T-helper 17 cell (primary cell): ENCODE measurements at places on chromosomes 16 and 17.

GRCh38 chr16:78458588-78458987, 359.1 kb downstream of the WWOX start:
- no peak for DNase-seq

- no peak for DNase-seq
Measured at GRCh38 chr17:29461483-29462206, 71.5 kb downstream of the TAOK1 start.

DNA sequence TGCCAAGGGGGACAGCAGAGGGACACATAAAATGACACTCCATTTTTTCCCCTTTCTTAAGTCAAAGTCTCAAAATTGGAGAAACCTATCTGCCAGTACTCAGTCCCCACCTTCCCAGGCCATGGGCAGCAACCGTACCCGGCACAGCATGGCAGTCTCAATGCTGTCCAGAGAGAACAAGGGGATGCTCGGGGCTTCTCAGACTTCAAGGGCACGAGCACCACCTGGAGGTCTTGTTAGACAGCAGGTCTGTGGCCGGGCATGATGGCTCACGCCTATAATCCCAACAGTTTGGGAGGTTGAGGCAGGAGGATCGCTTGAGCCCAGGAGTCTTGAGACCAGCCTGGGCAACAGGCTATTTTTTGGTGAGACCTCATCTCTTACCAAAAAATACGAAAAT, 3.2 kb downstream of the DNAH17 start:
- DNase-seq, result no peak

- no peak for DNase-seq
Measured at GRCh38 chr17:34894964-34895363, 66.3 kb downstream of the CCT6B start.

DNA sequence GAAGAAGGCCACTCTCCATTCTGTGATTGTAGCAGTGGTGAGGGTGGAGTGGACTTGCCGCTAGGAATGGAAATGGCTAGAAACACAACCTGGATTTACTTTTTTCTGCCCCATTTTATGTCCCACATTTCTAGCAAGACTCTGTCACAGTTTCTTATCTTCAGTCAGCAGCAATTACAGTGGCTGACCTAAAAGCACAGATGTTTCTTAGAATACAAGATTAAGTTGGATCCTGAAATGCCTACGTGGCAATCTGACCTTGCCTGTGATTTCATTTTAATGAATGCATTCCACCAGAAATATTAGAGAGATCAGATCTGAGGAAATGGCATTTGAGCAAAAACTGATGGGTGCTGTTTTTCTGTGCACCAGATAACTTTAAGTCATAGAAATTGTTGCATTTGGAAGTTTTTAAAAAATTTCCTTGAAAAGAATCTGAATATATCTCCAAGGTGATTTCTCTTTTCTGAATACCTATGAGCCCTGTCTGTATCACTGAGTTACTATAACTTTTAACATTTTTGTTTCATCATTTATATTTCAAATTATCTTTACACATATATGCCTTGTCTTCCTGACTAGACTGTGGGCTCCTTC, 5.4 kb downstream of the HEATR3 start:
- DNase-seq, result no peak

DNA sequence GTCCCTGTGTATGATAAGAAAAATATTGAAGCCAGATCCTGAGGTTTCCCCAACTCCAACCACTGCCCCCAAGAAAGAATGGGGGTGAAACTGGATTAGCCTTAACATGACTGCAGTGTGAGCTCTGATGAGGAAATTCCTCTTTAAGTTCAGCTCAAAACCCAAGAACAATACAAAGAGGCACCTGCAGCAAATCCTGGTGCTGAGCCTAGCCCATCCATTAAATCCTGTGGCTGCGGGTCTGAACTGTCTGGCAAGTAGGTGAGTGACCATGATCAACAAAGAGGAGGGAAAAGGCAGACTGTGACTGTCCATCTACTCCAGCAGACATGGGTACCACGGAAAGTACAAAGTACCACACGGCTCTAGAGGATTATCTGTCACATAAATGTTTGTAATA, 64.2 kb downstream of the CREBBP start:
- DNase-seq, result no peak

DNA sequence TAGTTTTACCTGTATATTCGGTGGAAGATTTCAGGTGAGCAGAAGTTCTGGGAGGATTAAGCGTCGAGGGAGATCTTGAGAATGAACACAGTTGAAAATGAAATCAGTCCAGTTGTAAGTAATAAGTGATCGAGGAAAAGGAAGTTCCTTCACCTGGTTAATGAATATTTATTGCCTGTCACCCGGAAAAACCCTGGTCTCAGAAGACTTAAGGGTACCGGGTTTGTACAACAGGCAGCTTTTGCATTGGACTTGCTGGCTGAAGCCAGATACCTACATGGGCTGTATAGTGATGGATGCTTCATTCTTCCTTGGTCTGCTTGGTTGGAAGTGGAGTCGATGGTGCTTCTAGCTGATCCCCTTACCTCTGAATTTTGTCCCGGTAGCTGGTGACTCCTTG, 72.7 kb downstream of the PRKCA start:
- DNase-seq, result no peak

DNA sequence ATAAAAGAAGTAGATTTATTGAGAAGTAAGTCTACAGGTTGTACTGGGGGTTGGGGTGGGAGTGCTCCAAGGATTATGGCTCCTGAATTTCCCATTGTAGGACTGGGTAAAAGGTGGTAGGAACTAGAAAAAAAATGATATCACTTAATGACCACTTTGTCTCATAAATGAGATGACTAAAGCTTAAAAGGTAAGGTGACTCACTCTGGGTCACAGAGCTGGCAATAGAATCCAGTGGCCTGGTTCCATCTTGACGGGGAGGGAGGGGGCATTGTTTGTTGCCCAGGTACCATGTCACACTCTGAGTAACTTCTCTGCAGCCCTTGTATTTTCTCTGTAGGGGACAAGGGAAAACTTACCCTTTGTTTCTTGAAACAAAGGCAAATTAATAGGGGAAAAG, 126.1 kb downstream of the PITPNC1 start:
- DNase-seq, result no peak

- DNase-seq, result no peak
Measured at GRCh38 chr16:1890024-1890707, 18.2 kb upstream of the MEIOB start.

GRCh38 chr17:76543826-76544545, 4.1 kb downstream of the PRCD start:
- no peak for DNase-seq

DNA sequence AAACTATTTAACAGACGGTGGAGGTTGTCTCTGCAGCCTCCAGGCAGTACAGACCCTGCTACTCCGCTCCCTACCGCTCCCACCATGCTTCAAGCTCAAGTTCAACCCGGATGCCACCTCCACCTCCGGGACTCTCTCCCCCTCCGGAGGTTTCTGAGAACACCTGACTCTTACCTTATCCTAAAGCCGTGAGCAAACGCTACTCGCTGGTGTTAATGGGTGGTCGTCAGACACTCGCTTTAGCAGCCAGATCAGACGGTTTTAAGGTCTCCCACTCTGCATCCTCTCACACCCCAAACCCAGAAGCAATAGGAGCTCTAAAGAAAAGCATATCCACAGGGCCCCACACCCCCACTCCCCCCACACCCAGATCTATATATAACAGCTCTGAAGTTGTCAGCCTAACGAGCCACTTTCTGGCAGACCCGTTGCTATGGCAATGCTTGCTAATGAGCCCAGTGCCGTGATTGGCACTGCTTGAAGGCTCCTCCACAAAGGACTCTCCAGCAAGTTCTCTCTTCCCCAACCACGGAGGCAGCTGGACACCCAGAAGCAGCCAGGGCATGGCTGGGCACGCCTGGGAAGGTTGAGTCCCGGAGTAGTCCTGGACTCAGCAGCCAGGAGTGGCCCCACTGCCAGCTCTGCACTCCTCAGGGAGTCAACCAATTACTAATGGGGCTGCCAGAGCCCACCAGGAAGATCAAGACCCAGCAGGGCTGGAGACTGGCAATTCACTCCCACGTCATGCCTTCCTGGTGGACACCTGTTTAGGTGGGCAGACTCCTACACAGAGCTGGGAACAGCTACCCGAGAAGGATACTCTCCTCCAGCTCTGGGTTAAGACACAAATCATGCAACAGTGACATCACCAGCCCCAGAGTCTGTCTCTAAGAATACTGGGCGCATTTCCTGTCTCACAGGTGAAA, 121.2 kb upstream of the RCVRN start:
- no peak for DNase-seq

DNA sequence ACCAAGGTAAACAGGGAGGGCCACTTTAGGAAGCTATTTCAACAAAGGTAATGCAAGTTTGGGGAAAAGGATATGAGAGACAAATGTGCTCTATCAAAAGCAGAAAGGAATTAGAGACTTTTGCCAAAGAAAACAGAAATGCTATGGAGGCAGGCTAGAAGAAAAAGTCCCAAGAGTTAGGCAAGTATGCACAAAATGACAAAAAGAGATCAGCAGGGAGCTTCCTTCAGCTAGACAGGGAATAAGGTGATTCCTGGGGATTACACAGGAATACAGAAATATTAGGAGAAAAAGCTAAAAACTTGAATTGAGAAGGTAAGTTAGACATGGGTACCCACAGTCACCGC, 2.4 kb downstream of the FXR2 start:
- DNase-seq, result no peak

DNA sequence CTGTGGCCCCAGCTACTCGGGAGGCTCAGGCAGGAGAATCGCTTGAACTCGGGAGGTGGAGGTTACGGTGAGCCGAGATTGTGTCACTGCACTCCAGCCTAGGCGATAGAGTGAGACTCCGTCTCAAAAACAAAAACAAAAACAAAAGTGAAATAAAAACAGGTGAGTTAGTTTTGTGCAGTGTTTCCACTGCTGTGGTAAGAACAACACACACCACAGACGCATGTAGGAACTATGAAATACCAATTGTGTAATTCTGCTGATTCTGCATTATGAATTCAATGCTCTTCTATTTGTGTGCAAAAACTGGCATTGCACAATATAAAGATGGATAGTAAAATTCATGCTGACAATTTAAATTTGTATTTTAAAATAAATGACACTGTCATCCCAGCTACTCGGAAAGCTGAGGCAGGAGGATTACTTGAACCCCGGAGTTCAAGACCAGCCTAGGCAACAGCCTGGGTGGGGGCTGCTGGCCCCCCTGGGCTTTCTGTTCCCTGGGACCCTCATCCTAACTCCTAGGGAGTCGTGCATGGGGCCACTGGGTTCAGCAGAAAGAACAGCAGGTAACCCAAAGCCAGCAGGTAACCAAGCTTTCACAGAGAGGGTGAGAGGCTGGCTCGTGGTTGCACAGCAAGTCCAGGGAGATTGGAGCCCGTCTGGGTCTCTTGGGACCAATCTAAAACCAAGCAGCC, 10.6 kb upstream of the RHBDF2 start:
- no peak for DNase-seq

- no peak for DNase-seq
Measured at GRCh38 chr17:79945591-79946255, 89.9 kb downstream of the TBC1D16 start.

GRCh38 chr17:63540590-63540989, 9.7 kb upstream of the DCAF7 start:
- no peak for DNase-seq

GRCh38 chr17:77590951-77591735, 367.4 kb upstream of the TNRC6C start:
- DNase-seq, result no peak

GRCh38 chr16:73064212-73064993, 16.5 kb upstream of the ZFHX3 start:
- no peak for DNase-seq

DNA sequence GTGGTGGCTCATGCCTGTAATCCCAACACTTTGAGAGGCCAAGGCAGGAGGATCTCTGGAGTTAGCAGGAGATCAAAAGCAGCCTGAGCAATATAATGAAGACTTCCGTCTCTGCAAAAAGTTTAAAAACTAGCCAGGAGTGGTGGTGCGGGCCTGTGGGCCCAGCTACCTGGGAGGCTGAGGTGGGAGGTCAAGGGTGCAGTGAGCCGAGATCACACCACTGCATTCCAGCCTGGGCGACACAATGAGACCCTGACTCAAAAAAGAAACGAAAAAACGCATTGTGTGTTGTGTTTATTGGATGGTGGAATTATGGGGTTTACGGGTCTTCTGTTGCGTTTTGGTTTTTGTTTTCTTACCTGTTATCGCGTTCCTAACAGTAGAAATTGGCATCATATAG, 863 bp upstream of the DDX19A start:
- DNase-seq, result no peak

GRCh38 chr17:57810721-57811637, 38.9 kb downstream of the MRPS23 start:
- DNase-seq, result no peak

DNA sequence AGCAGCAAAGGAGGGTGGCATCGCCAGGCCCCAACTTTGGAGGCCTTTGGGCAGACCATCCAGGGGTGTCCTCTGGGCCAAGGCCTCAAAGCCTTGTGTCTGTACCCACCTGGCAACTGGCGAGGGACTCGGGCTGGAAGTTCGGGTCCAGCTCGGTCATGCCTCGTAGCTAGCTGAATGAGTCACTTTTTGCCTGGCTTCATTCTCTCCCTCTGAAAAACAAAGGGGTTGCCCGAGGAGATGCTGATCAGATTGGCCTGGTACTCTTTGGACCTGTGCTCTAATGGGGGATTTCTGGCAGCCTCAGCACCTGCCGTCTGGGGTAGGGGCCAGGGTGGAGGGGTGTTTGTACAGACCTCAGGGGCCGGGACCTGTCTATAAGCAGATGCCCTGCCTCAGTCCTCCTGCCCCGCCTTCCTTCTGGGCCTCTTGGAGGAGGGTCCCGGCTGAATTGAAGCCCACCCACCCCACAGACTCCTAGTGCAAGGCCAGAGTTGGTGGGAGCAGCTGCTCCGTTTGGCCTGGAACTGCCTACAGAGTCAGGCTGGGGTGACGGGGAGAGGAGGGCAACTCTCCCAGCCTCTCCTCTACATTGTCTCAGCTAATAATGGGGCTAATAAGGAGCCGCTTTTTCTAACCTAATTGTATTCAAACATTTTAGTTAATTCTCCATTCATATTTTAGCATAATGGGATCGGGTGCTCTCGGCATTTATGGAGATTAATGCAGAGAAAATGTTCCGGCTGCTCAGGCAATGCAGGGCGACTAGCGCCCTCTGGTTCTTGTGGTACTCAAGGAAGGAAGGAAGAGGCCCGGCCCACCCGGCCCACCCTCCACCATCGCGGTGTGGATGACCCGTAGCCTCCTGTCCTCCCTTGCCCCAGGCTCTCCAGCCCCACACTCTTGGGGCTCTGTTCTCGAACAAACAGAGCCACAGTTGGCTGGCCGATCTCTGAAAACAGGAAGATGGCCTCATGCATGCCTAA, 21.4 kb upstream of the ABCC3 start:
- DNase-seq, result no peak

- no peak for DNase-seq
Measured at GRCh38 chr17:64077379-64077778, 52.6 kb downstream of the ERN1 start.

DNA sequence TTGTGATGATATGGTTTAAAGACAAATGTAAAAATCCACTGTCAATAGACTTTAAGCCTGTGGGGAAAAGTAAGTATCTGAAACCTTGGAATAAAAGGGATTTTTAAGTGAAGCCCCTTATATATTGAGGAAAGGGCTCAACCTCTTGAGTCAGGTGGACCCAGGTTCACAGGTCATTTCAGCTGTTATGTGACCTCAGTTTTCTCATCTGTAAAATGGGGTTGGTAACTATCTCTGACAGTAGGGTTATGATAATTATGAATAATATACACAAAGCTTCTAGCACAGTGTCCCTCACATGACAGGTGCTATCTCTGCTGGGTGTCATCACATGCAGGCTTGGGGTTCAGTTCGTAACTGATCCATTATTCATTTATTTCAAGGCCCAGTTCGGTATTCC, 57.0 kb downstream of the USP10 start:
- no peak for DNase-seq

- no peak for DNase-seq
Measured at GRCh38 chr17:73072219-73072962, 20.1 kb downstream of the SLC39A11 start.

GRCh38 chr17:27928587-27928986, 35.4 kb upstream of the LYRM9 start:
- DNase-seq, result no peak
